ENCODE measurements at places on chromosomes 5 and 9.
A peak's percentile ranks its signal among the peaks of the same experiment; 100 is the strongest.

GRCh38 chr5:5288201-5288600, 134.3 kb upstream of the ICE1 start:
- no peak for DNase-seq

DNA sequence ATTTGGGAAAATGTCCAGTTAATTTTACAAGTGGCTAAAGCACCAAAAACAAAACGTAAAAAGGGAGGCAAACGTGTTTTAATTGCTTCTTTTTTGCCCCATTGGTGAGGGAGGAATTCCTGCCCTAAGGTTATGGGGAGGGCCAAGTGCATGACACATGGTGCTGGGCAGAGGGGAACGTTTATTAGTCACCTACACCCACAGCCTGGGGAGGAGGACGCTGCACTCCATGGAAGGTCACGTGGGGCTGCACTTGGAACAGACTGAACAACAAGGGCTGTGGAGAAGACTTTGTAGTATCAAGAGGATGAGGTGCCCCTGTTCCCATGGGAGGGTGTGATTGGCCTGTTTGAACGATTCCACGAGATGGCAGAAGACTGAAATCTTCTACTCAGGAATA, 13.7 kb upstream of the ADAMTS16 start:
- DNase-seq, result no peak

DNA sequence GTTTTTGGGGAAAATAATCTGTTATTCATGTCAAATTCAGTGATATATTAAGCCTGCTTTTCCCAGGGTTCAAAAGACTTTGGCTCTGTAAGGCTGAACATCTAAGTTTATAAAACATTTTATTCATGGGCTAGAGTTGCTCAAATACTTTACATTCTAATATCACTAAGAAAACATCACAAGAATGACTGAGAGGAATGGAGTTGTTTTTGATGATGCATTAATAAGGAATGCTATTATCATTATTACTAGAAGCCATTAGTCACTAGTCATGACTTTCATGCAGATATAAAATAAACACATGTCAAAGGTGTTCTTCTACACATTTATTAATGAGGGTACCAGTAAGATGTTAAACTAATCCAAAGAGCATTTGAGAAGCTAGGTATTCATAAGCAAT, 185.5 kb upstream of the KCNN2 start:
- peak; percentile 26 for DNase-seq

GRCh38 chr9:20472342-20473045, 149.8 kb downstream of the MLLT3 start:
- no peak for DNase-seq

DNA sequence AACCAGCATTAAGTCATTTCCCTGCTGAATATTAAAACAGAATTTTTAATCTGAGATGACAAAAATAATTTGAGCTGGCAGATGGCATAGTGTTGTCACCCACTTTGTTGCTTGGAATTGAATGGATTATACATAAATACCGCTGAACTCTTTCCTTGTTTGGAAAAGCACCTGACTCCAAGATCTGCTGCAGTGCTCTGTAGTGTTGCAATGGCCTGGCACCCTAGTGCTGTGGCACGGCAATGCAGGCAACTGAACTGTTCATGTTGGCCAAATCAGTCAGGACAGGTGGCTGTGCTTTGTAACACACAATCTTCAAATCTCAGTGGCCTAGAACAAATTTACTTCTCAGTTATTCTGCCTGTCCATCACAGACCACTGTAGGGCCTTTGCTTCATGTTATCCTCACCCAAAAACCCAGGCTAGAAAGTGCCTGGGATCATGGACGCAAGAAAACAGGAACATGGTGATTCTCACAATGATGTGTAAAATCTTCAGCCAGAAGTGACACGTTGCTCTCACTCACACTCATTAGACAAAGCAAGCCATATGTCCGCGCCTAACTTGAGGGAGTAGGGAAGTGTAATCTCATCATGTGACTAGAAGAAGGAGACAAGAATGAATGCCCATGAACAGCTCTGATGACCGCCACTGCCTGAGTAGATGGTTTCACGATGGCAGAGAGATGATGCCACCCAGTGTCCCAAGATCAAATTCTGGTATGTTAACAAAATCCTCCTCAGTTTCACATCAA, 191.9 kb upstream of the PUM3 start:
- DNase-seq, result no peak

DNA sequence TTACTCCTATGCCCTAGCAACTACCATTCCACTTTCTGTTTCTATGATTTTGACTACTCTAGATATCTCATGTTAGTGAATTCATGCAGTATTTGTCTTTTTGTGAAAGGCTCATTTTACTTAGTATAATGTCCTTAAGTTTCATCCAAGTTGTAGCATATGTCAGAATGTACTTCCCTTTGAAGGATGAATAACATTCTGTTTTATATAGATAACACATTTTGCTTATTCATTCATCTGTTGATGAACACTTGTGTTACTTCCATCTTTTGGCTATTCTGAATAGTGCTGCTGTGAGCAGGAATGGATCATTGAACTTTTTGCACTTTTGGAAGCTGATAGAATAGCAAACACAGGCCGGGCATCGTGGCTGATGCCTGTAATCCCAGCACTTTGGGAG, 140.2 kb upstream of the MYO10 start:
- DNase-seq, result no peak

DNA sequence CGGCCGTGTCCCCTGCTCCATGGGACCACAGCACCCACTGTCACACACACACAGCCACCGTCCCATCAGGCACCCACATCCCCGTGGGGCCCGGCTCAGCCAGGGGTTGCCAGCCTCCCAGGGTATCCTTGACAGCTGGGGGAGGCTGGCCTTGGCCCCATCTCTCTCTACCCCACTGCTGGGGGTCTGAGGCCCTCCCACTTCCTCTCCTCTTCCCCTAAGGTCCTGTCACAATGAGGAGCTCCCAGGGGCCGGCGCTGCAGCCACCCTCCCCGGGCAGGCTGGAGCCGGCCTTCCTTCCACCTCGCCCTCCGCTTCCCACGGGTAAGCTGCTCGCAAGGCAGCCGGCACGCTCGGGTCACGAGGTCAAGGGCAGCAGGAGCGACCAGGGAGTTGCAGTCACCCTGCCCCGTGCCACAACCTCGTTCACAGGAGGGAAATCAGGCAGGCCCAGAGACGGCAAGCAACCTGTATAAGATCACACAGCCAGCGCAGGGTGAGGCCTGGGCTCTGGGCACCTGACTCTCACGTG, 38.6 kb upstream of the NOTCH1 start:
- no peak for DNase-seq

DNA sequence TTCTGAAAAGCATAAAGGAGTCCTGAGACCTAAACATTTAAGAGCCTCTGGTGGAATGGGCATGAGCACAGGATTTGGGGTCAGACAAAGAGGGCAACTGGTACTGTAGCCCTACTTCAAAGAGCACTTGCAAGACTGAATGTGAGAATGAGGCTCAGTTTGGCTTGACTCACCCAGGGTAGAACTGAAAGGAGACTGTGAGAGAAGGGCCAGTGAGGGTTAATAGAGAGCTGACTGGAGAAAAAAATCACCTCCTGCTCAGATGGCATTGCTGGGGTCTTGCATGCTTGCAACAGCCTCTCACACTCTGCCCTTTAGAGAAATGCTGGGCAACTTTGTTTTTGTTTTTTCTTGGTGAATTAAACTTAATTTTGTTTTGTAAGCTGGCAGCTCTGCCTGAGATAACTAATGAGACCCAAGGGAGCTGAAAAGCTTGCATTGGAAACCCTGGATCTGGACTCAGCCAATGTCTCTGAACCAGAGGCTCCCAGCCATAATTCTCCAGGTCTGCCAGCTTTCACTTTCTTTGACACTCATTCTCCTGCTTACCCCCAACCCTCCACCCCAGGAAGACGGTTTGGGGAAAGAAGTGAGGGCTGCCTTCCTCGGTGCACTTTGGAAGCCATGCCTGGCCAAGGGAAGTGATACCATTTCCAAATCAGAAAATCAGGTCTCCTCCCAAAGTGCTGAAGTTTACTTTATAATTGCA, 161.1 kb upstream of the PANK3 start:
- no peak for DNase-seq

- DNase-seq, result peak; percentile 27
Observed at GRCh38 chr5:108531367-108532128, 149.7 kb upstream of the FBXL17 start.

DNA sequence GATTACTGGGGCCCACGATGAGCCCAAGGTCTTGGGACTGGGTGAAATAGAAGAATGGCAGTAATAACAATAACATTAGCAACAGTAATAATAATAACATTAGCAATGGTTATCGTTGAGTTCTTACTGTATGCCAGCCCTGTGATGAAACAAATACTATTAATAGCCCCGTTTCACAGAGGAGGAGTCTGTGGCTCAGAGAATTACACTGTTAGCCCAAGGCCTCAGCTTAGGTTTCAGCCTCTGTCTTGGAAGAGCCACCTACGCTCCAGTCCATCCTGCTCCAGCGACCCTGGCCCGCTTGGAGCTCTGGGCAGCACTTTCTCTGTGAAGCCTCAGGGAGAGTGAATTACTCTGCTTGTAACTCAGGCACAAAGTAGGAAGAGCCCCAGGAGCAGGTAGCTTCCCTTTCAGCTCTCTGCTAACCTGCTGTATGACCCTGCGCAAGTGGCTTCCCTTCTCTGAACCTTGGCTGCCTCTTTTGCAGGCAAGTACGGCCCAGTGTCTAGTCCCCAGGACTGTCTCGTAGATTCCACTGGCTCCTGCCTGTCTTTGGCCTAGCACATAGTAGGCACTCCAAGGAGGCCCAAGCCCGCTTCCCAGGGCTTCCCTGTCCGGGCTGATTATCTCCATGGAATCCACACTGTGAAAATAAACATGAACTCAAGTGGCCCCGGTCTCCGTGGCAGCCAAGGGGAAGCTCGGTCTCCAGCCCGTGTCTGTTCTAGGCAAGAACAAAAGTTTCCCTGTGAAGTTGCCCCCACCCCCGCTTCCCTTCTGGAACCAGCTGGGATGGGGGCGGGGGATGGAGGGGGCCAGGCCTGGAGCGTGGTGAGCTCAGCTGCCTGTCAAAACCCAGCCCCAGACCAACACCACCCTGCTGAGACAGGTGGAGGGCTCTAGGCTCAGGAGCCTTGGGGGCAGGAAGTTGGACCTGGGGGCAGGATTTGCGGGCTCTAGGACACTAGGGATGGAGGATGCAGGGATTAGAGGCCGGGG, 26.2 kb upstream of the LMX1B start:
- DNase-seq, result no peak

GRCh38 chr5:74162524-74162923, 478.0 kb downstream of the ENC1 start:
- no peak for DNase-seq

- no peak for DNase-seq
Observed at GRCh38 chr9:113542741-113543140, 79.2 kb downstream of the RGS3 start.

DNA sequence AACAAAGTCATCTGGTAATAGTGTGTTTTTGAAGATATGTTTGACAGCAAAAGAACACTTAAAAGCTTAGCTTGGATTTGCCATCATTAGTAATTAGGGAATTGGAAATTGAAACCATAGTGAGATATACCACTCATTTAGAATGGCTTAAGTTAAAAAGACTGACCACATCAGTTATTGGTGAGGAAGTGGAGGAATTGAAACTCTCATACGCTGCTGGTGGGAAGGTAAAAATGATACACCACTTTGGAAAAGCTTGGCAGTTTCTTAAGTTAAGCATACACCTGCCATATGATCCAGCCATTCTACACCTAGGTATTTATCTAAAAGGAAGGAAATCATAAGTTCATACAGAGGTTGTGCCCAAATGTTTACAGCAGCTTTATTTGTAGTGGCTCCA, 213.2 kb downstream of the TRIO start:
- no peak for DNase-seq

GRCh38 chr5:73727470-73727869, 101.5 kb downstream of the ARHGEF28 start:
- DNase-seq, result no peak

- DNase-seq, result peak; percentile 23
Observed at GRCh38 chr5:100667161-100667630, 132.0 kb downstream of the FAM174A start.

DNA sequence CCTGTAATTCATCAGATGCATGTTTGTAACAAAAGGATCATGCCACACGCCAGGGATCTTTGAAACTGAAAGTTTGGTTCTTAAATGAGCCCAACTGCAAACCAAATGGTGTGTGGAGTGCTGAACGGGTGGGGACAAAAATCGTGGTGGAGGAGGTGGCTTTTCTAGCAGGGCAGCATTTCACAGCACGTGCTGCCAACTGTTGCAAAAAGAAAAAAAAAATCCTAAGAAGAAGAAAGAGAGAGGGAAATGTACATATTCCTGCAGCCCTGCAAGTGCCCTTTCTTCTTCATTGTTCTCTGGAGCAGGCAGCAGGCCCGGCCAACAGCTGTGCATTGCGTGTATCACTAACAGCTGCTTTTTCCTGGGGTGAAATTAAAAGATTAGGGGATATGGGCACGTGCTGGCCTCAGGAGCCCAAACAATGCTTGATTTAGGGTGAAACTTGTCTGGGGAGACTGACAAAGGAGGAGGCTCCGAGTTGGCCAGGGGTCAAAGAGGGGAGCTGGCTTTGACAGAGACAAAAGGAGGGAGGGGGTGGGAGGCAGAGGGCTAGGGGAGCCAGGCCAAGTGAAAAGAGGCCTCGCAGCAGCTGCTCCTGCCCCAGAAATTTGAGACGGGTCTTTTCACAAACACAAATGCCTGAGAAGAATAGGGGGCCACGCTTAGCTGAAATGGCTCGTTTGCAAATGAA, 73.0 kb downstream of the GADD45G start:
- DNase-seq, result no peak

- no peak for DNase-seq
Observed at GRCh38 chr5:125961150-125961549, 462.1 kb upstream of the GRAMD2B start.

Data from fibroblast of skin of left biceps (primary cell).